ENCODE measurements at places on chromosomes 5 and 9. TPM values are rescaled to one million over a fixed set of nuclear protein-coding genes. Genes with fewer than 3 reads are reported as not detected.

CSF2 gene
- not detected for total RNA-seq

INSL6 gene
- total RNA-seq = not detected

ZNF483 gene
- total RNA-seq = 1.6 TPM

GLRA1 gene
- not detected for total RNA-seq

PKD2L2 gene
- not detected for total RNA-seq

GDF9 gene
- 0.26 TPM for total RNA-seq

Measured in smooth muscle cell of the pulmonary artery (primary cell).